H54 (cell line): ENCODE measurements at places on chromosomes 1 and 21.
A peak's percentile ranks its signal among the peaks of the same experiment; 100 is the strongest.

GRCh38 chr1:25360596-25361581 is 22.8 kb downstream of the TMEM50A start:
- DNase-seq, result peak; percentile 32

GRCh38 chr1:145785547-145785946 is 38.3 kb downstream of the RNF115 start:
- no peak for DNase-seq

- no peak for DNase-seq
Observed at GRCh38 chr21:41186755-41187536, 19.0 kb downstream of the BACE2 start.

GRCh38 chr21:41410767-41411448 is 15.1 kb upstream of the MX1 start:
- no peak for DNase-seq

- DNase-seq, result no peak
Observed at GRCh38 chr21:39094847-39095579, 88.2 kb downstream of the PSMG1 start.

- no peak for DNase-seq
Observed at GRCh38 chr1:22769932-22770331, 59.3 kb downstream of the EPHB2 start.

DNA sequence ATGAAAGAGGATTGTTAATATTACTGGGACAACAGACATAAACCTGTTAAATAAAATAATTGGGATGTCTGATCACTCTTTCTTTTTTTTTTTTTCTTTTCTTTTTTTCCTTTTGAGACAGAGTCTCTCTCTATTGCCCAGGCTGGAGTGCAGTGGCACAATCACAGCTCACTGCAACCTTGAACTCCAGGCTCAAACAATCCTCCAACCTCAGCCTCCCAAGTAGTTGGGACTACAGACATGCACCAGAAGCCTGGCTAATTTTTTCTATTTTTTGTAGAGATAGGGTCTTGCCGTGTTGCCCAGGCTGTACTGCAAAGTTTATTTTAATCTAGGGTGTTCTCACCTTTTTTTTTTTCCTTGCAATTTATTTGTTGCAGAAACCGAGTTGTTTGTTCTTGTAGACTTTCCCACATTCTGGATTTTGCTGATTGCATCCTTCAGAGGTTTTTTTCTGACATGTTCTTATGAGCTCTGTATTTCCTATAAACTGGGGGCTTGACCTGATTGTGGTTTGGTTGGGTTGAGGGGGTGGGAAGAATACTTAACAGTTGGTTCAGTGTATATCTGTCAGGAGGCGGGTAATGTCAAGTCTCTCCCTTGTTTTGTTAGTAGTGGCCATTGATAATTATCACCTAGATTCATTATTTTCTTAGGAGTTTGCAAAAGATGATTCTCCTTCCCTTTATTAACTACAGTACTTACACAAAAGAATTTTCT is 125.2 kb downstream of the MAST2 start:
- DNase-seq, result no peak

GRCh38 chr1:244792188-244792850 is 43.1 kb upstream of the COX20 start:
- DNase-seq, result no peak

- no peak for DNase-seq
Observed at GRCh38 chr1:226479474-226479873, 69.1 kb upstream of the STUM start.

DNA sequence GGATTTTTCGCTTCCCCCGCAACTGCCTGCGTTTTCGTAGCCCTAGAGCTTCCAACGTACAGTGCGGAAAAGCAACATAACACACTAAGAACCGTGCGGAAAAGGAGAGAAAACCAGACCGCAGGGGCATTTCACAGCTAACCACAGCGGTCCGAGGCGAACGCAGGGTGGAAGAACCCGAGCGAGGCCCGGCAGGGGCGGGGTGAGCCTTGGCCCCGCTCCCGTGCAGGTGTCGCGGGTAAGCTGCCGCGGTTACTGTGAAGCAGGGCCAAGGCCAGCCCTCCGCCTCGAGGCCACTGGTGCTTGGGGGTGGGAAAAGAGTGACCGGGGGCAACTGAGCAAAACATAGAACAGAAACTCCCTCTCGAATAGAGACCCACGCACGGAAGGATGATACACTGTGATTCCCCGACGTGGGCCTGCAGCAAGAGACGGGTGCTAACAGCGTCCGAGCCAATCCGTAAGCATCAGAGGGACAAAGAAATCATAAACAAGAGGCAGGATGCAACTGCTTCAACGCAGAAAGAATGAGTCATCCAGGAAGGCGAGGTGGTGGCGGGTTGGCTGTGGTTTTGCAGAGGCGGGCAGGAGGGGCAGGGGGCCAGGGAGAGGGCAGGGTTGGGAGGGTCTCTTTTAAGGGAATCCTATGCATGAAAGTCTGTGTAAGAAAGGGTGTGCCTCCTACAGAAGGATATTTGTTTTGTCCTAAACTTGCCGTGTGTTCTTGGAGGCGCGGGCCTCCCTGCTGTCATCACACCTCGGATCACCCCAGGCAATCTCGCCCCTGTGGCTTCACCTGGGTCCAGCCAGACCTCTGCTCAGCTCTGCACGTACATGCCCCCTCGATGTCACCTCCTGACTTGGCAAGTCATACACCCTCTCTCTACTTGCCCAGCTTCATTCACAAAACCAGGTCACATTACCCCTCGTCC is 7.3 kb downstream of the GNG4 start:
- DNase-seq, result peak; percentile 78

DNA sequence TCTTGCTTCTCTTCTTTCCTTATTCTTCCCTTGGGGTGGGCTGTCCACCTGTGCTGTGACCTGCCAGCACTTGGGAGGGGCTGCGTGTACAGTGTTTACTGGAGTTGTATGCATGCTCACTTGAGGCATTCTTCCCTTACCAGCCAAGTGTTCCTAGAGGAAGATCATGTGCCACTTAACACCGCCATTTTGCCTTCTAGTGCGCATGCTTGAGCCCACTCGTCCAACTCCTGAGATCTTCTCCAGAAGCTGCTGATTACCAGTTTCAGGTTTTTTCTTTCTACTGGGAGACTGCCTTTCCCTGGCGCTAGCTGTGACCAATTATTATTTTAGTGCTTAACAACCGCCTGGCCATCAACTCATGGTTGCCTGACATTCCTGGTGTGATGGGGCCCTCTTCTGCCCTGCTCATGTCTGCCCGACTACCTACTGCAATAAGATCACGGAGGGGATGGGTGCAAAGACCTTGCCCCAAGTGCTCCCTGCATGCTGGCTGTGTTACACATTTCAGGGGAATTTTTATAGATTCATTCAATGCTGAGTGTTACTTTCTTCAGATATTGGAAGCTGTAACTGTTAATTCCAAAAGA is 74.2 kb upstream of the B3GALT5 start:
- DNase-seq, result no peak

DNA sequence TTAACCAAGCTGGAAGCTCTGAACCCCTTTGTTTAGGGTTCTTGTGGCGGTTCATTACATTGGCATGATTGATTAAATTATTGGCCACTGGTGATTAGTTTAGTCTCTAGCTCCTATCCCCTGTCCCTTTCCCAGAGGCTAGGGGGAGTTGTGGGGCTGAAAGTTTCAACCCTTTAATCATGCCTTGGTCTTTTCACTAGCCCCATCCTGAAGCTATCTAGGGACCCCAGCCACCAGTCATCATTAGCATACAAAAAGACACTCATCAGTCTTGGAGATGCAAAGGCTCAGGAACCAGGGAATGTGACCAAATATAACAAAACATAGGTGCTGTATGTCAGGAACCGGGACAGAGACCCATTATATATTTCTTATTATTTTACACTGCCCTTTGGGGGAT is 34.7 kb upstream of the SNX27 start:
- DNase-seq, result no peak

DNA sequence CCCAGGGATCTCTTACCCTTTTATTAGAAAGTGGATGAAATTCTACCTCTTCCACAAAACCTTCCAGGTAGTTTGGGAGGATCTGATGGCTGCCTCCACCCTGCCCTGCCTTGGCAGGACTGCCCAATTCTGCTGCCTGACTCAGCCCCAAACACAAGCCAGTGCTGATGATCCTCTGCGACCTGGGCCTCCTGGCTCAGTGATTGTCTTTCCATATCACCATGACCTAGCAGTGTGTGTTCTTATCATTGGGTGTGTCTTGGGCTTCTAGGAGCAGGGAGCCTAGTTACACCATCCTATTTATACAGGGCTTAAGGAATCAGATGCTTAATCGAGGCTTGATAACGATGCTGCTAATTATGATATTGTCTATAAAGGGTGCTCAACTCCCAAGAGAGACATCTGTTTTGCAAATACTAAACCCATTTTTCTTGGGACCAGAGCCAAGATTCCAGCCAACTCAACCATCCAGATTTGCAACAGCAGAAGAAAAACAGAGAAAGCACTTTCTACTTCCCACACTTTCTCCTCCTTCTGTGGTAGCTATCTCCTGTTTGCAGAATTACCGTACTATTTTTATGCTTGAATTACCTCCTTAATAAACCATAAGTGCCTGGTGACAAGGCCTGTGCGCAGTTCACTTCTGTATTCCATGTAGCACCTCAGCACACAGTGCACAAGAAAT is 36.5 kb upstream of the KIF21B start:
- no peak for DNase-seq

- no peak for DNase-seq
Observed at GRCh38 chr1:37753473-37754321, 11.2 kb downstream of the EPHA10 start.

DNA sequence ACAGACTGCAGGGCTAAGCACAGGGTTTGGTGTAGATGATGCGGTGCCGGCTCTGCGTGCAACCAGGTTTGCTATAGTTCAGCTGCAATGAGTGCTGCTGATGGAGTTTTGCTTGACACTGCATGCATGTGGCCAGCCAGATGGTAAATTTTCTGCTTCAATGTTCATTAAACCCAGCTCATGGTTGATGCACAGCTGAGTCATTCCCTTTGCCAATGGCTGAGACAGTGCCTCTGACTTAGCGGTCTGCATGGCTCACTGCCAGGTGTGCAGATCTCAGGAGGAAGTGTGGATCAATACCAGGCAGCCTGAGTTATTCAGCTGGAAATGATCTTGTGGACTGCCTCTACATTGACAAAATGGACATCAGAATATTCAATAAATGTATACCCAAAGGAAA is 172.7 kb upstream of the ZP4 start:
- peak; percentile 13 for DNase-seq

GRCh38 chr1:183310753-183311479 is 107.3 kb downstream of the NMNAT2 start:
- DNase-seq, result no peak

DNA sequence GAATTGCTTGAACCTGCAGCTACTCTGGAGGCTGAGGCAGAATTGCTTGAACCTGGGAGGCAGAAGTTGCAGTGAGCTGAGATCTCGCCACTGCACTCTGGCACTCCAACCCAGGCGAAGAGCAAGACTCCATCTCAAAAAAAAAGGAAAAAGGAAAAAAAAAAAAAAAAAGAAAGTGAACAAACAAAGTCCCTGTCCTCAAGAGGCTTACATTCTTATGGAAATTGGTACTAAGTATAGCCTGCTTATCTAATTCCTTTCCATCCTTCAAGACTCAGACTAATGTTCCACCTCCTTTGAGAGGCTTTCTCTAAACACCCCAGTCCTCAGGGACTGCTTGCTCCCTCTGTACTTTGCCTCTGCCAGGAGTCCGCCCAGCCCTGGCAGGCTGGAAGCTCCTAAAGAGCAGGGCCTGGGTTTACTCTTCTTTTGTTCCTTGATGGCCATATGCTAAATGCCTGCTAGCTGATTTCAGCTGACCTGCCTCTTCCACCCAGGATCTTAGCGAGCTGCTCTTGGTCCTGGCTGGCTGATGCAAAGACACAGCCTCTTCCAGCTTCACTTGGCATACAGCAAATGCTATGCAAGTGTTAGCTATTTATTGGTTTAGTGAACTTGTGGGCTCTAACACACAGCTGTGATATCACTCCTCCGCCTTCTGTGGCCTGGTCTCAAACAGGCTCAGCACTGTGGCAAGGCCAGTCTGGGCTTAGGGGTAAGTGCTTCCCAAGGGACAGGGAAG is 9.8 kb downstream of the SLC9A1 start:
- no peak for DNase-seq

- DNase-seq, result peak; percentile 49
Observed at GRCh38 chr1:44036409-44037139, 5.3 kb upstream of the SLC6A9 start.

DNA sequence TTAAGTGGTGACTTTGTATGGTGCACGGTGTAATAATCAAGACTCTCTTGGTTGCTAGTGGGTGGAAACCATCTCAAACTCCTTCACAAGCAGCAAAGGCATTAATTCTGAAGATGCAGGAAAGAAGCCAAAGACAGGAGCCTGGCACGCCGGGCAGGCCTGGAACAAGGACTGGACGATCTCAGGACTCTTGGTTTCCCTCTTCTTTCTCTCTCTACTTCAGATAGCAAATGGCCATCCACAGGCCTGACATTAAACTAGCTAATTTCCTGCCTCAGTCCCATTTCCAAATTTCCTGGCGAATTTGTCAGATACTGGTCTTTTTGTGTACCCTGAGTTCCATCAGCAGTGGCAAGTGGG is 28.2 kb downstream of the STYXL2 start:
- no peak for DNase-seq

GRCh38 chr1:211729238-211729637 is 53.8 kb upstream of the NEK2 start:
- DNase-seq, result no peak

DNA sequence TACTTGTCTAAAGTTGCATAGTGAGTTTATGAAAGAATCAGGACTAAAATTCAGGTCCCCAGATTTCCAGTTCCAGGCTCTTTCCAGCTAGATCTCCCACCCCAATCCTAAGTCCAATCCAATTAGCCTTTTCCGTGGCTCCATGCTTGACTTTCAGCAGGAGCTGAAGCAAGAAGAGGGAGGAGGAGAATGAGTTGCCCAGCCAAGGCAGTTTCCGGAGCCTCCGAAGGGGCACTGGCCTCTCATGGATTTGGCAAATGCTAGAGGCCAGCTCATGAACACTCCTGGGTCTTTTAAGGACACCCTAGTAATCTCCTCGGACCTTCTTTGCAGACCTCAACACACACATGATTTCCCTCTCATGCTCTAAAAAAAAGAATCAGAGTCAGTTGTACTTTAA is 10.5 kb upstream of the LRRC52 start:
- DNase-seq, result no peak

- no peak for DNase-seq
Observed at GRCh38 chr21:15276243-15276642, 211.4 kb upstream of the NRIP1 start.

DNA sequence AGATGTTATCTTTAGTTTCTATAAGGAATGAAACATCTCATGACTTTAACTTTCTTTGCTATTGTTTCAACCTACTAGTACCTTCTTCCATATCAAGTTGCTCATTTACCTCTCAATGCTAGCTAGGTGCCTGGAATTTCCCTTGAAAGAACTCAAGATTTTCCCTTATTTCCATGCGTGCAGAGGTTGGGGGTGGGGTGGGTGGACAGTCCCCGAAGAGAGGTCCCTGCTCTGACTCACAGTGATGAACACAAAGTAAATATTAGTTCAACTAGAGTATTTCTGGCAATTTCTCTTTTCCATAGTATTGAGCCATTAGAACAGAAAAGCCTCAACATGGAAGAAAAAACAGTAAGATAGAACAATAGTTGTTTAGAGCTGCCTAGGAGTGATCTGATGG is 239.0 kb upstream of the ZP4 start:
- no peak for DNase-seq
